ENCODE measurements at places on chromosomes 2 and 18.

DNA sequence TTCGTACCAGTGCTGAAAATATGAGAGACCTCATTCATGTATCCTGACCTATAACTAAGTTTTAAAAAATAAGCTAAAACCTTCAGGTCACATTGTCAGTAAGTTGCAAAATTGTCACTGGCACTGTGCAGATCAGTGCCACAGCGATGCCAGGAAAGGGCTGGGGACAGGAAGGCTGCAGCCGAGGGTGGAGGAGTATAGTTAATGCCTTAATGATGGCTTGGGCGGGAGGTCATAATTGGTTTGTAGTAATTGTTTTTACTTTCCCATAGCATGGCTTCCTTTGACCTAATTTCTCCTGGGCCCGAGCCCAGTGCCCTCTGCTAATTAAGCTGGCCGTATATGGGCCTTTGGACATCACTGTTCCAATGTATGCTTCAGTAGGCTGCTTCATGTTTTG, 47.2 kb upstream of the RAB12 start:
- DNase-seq = no peak

- DNase-seq = no peak
Observed at GRCh38 chr2:47869859-47870595, 36.3 kb downstream of the FBXO11 start.

DNA sequence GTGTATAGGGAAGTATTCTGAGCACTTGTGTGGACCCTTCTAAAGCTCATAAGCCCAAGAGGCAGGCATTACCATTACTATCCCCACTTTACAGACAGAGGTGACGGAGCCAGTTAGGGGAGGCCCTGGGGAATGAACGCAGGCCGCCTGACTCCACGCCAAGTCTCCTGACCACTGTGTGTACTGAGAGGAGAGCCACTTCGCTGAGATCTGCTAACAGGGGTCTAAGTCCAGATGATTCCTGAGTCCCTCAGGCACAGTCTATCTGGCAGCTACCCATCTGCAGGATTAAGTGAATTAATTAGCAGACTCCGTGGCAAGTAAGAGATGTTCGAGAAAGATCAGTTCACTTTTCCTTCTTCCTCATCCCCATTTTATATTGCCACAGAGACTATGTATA, 13.7 kb downstream of the CYB5A start:
- DNase-seq = no peak

DNA sequence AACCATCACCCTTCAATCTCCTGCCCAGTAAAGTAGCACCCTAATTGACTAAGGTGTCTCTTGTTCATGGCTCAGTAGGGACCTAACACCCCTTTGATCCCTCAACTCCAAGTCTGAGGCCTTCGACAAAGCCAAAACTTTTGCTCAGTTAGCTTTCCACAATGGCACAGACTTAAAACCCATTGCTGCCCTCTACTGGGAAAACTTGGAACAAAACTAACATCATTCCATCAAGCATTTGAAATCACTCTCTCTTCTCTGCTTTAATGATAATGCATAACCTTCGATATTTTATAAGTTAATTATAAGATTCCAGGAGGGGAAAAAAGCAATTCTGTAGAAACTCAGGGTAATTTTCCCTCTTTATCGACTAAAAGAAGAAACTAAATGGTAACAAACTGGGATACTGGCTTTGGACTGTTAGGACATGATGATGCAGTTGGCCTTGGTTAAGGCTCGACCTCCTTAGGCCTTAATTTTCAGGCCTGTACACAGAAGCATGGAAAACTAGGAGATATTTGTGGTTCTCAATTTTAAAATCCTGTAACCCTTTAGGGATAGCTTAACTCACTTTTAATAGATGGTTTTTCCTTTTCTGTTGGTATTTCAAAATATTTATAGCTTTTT, 127.8 kb downstream of the STK39 start:
- DNase-seq = no peak

DNA sequence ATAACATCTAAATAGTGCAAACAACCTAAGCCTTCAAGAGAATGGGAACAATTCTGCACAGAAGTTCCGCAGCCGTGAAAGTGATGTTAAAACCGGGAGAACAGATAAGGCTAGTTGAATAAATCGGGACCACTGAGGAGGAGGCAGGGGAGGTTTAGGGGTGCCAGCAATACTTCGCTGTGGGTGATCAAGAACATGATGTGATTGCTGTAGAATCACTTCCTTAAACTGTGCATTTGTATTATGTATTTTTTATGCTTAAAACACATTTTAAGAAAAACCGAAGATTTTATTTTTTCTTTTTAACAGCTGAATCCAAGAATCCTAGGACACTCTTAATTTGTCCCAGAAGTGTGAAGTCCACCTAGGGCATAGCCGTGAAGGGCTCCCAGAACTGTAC, 33.6 kb downstream of the TTC32 start:
- DNase-seq = no peak

- no peak for DNase-seq
Observed at GRCh38 chr18:24499814-24500213, 39.4 kb downstream of the HRH4 start.

DNA sequence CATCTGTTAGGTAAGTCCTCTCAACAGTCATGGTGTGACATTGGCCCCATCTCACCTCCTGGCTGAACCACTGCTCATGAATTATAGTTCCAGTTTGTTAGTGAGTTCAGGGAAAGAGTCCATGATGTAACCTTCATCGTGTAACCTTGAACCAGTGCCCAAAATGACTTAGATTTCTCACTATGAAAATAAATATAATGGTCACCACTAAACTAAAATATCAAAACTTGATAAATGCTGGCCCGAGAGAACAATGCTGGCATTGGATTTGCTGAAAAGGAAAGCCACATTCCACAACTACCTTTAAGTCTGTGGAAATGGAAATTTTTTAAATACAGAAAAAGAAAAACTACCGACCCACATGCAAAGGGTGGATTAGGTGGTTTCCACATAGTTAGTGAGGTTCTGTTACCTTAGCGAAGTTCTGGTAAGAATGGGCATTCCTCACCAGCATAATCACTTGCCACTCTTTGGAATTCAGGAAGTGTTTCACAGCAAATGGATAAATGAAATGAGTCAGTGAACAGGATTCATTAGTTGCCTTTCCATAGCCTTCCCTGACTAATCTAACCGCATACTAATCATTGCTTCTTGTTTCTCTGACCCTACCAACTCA, 133.9 kb upstream of the CTAGE1 start:
- DNase-seq = no peak

Measured in stimulated activated CD8-positive, alpha-beta memory T cell treated with anti-CD3 and anti-CD28 coated beads, Interleukin-15, amount 100 ng/mL, for 24 hours (primary cell).